Articular chondrocyte of knee joint (primary cell): ENCODE measurements at places on chromosomes 2 and 18. TPM values are rescaled to one million over a fixed set of nuclear protein-coding genes. Genes with fewer than 3 reads are reported as not detected.

Gene CD8B2
- total RNA-seq, result 0.13 and 0.43 TPM in 2 replicates

Gene PIEZO2
- total RNA-seq, result 268 and 271 TPM in 2 replicates

Gene SRD5A2
- total RNA-seq, result not detected in 2 replicates

Gene CIB4
- total RNA-seq, result not detected in 2 replicates

Gene C2orf15
- 0.11 and 0.13 TPM in 2 replicates for total RNA-seq

Gene ACP1
- total RNA-seq, result 88.5 and 99.3 TPM in 2 replicates

Gene UBE2F
- 57.9 and 62.8 TPM in 2 replicates for total RNA-seq

Gene GPR35
- total RNA-seq, result 0.54 and 0.65 TPM in 2 replicates

Gene FSIP2
- total RNA-seq, result 0.54 and 0.78 TPM in 2 replicates

Gene KCNK3
- under 0.01 and 0.11 TPM in 2 replicates for total RNA-seq

Gene GPAT2
- total RNA-seq, result 0.76 and 0.91 TPM in 2 replicates

Gene INHA
- 0.11 and 0.26 TPM in 2 replicates for total RNA-seq

Gene GREB1L
- total RNA-seq, result under 0.01 and 0.11 TPM in 2 replicates

Gene STPG4
- total RNA-seq, result 0.32 and 0.52 TPM in 2 replicates

Gene ACTG2
- total RNA-seq, result 0.11 TPM in 1 of 2 replicates, not detected in the other

Gene FAM161A
- 2.3 and 2.4 TPM in 2 replicates for total RNA-seq

Gene MCEE
- 14.1 and 21.8 TPM in 2 replicates for total RNA-seq

Gene RTKN
- total RNA-seq, result 14.4 and 16.5 TPM in 2 replicates

Gene SCYGR4
- total RNA-seq, result 0.11 TPM in 1 of 2 replicates, not detected in the other

Gene TUBA3D
- total RNA-seq, result not detected in 2 replicates

Gene E2F6
- 9.5 and 9.9 TPM in 2 replicates for total RNA-seq

Gene PLCD4
- total RNA-seq, result 14.0 and 14.2 TPM in 2 replicates

Gene TCF23
- under 0.01 TPM in 2 replicates for total RNA-seq

Gene GAREM1
- 3.0 and 5.1 TPM in 2 replicates for total RNA-seq

Gene SPEG
- total RNA-seq, result 18.6 and 28.7 TPM in 2 replicates

Gene IL1B
- 0.11 TPM in 1 of 2 replicates, not detected in the other for total RNA-seq

Gene NXPH2
- total RNA-seq, result 0.13 TPM in 1 of 2 replicates, not detected in the other

Gene RGPD8
- 22.5 and 43.3 TPM in 2 replicates for total RNA-seq

Gene SLC19A3
- total RNA-seq, result 9.3 and 9.9 TPM in 2 replicates

Gene BMP10
- not detected in 2 replicates for total RNA-seq

Gene CD8B
- total RNA-seq, result 0.22 TPM in 1 of 2 replicates, not detected in the other

Gene ADD2
- under 0.01 TPM in 2 replicates for total RNA-seq

Gene KIAA2012
- under 0.01 TPM in 1 of 2 replicates, not detected in the other for total RNA-seq

Gene SNORC
- total RNA-seq, result 0.65 and 1.2 TPM in 2 replicates

Gene TMEM163
- total RNA-seq, result not detected in 2 replicates

Gene MC5R
- not detected in 2 replicates for total RNA-seq

Gene ACAA2
- 81.9 and 89.7 TPM in 2 replicates for total RNA-seq

Gene MALL
- 72.8 and 165 TPM in 2 replicates for total RNA-seq

Gene G6PC2
- not detected in 2 replicates for total RNA-seq

Gene LTBP1
- total RNA-seq, result 238 and 256 TPM in 2 replicates

Gene IL36A
- total RNA-seq, result not detected in 2 replicates

Gene ZNF638
- total RNA-seq, result 160 and 198 TPM in 2 replicates

Gene RAX
- not detected in 2 replicates for total RNA-seq

Gene SPATA3
- total RNA-seq, result not detected in 2 replicates

Gene TGFA
- 0.91 and 2.5 TPM in 2 replicates for total RNA-seq

Gene CRYGD
- total RNA-seq, result not detected in 2 replicates

Gene SMYD1
- total RNA-seq, result not detected in 2 replicates

Gene ELOA2
- total RNA-seq, result not detected in 2 replicates

Gene SP5
- total RNA-seq, result not detected in 2 replicates

Gene POMC
- 0.86 and 1.0 TPM in 2 replicates for total RNA-seq

Gene EGR4
- not detected in 2 replicates for total RNA-seq

Gene DNAH6
- total RNA-seq, result 0.26 and 0.86 TPM in 2 replicates

Gene PPP1CB
- total RNA-seq, result 302 and 355 TPM in 2 replicates

Gene SERPINB10
- total RNA-seq, result not detected in 2 replicates

Gene FAM237A
- total RNA-seq, result not detected in 2 replicates

Gene TAF4B
- total RNA-seq, result 4.6 and 5.0 TPM in 2 replicates

Gene NYAP2
- total RNA-seq, result not detected in 2 replicates
